ENCODE measurements at places on chromosomes 2 and 18.

DNA sequence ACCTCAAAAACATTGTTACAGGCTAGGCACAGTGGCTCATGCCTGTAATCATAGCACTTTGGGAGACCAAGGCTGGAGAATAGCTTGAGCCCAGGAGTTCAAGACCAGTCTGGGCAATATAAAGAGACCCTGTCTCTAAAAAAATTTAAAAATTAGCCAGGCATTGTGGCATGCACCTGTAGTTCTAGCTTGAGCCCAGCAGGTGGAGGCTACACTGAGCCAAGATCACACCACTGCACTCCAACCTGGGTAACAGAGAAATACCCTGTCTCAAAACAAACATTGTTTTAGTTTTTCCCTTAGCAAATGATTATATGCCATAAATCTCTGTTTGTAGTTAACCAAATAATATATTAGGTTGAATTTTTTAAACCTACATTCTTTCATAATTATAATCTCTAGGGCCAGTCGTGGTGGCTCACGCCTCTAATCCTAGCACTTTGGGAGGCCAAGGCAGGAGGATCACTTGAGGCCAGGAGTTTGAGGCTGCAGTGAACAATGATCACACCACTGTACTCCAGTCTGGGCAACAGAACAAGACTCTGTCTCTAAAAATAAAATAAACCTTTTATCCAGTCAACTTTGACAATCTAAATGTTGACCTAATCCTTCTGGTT is 13.3 kb upstream of the CYP20A1 start:
- peak; percentile 39 for DNase-seq

- DNase-seq = no peak
These were observed 14.7 kb upstream of the BCL11A start for GRCh38 chr2:60567919-60568768.

GRCh38 chr2:74347742-74348141 is 4.5 kb upstream of the SLC4A5 start:
- no peak for DNase-seq

DNA sequence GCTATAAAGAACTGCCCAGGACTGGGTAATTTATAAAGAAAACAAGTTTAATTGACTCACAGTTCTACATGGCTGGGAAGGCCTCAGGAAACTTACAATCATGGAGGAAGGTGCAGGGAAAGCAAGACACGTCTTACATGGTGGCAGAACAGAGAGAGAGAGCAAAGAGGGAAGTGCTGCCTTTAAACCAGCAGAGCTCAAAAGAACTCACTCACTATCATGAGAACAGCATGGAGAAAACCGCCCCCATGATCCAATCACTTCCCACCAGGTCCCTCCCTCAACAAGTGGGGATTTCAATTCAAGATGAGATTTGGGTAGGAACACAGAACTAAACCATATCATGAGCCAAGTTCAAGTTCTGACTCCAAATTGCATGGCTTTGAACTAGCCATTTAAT is 62.8 kb upstream of the PPP1CB start:
- DNase-seq = no peak

DNA sequence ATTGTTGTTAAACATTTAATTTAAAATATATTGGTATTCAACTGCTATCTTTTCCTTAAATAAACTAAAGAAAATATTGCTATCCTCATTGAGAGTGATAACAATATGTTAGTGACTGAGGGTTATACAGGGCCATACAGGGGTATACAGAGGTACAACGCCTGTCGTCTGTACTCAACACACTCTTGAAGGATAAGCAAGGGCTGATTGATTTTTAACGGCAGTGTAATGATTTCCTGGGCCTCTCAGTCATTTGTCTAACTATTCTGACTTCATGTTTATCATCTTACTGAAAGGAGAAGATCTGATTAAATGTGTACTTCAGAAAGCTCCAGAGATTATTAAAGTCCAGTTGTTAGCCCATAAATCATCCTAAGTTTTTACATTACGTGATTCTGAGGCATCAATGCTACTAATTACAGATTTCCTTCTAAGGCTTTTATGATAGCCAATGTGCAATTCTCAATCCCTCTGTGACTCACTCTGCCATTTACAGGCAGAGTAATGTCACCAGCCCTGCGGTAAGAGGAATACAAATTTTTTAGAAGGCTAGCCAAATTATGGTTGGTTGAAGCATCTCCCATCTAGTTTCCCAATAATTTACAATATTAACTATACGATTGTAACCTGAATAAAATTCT is 893.0 kb upstream of the CHAC2 start:
- no peak for DNase-seq

- no peak for DNase-seq
These were observed 23.8 kb upstream of the TMEM17 start for GRCh38 chr2:62529758-62530157.

DNA sequence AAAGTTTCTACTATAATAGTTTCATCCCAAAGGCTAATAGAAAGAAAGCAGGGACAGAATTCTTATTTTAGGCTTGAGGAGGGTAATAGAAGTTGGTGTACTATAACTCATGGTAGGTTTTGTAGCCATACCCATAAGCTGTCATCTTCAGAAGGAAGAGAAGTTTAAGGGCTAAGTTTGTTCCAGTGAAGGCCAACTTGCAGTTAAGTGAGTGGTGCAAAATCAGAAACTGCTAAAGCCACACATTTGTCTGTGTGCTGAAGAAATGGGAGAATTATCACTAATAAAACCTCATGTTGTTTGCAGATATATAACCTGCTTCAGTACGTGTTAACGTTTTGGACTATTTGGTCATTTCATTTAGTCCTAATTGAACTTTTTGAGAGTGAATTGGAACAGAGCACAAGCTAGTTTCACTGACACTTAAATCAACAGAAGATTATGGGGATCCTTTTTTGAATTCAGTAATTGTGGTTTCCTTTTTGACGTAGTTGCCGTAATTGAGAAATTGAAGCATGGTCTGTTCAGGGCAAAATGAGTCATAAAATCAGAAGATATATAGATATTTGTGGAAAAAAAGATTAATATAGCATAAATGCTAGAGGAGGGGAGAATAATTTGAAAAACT is 69.1 kb downstream of the PHLPP1 start:
- DNase-seq = no peak

- DNase-seq = no peak
These were observed 45.6 kb upstream of the GREB1L start for GRCh38 chr18:21196426-21196825.

DNA sequence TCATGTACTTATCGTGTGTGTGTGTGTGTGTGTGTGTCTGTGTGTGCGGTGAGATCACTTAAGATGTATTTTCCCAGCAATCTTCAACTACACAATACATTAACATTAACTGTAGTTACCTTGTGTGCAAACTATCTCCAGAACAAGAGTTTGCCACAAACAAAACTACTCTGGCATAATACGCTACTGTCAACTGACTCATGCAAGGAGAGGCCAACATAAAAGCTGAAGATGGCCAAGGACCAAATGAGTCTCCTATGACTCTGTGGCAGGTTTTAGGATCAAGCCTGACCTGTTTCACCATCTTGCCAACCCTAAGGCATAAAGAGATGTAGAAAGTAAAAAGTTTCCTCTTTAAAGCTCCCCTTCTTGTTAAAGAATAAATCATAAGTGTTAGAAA is 20.1 kb downstream of the CYB5A start:
- no peak for DNase-seq

DNA sequence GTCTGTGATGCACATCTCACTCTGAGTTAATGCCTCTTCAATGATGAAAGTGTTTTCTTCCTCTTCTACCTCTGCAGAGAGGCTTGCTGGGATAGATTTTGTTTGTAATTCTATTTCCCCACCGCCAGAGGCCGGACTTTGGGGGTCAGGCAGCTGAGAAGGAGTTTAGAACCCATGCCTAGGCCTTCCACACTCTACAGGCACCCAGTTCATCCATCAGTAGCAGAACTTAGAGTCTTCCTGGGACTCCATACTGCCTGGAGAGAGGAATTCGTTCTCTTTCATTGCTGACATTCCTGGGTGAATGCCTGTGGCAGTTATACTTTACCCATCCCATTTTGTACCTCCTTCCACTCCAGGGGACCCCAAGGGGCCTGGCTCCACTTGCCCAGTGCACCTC is 9.1 kb downstream of the TPRKB start:
- DNase-seq = no peak

DNA sequence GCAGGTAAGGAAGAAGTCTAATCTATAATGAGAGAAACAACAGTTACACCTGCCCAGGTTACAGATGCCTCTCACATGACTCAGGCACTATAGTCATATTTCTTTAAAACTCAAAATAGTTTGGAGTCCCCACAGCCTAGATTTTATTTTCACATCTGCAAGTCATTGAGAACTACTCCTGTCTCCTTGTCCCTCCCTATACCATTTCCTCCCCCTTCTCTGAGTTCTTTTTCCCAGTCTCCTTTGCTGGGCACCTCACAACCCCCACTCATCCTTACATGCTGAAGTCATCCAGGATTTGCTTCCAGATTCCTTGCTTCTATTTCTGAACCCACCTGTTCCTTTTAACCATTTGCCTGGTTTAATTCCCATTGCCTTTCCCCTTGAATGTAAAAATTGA is 73.1 kb upstream of the KCNE4 start:
- DNase-seq = no peak

- DNase-seq = no peak
These were observed 74.3 kb downstream of the TTN start for GRCh38 chr2:178732913-178733312.

DNA sequence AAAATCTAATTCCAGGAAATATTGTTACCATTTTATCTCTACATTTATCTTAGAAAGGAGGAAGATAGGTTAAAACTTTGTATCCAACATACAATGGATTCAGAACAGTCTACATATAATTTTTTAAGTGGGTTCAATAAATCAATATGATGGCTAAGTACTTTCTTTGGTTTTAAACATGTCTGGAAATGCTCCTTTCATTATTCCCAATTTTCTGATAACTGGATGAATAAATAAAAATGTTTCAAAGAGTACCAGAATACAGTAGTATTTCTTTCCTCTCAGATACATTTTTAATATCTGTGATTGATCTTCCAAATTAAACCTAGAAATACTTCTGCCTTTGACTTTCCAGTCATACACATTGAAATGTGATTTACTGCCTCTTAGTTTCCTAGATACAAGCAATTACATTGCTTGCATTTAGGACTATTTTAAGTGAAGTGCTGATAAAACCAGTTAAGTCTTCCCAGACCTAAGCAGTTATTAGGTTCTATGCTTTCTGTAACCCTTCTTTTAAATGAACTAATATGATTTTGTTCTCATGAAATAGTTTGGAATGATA is 283.5 kb downstream of the CCDC178 start:
- no peak for DNase-seq

GRCh38 chr18:3061581-3062312 is 48.8 kb upstream of the LPIN2 start:
- DNase-seq = peak; percentile 67

DNA sequence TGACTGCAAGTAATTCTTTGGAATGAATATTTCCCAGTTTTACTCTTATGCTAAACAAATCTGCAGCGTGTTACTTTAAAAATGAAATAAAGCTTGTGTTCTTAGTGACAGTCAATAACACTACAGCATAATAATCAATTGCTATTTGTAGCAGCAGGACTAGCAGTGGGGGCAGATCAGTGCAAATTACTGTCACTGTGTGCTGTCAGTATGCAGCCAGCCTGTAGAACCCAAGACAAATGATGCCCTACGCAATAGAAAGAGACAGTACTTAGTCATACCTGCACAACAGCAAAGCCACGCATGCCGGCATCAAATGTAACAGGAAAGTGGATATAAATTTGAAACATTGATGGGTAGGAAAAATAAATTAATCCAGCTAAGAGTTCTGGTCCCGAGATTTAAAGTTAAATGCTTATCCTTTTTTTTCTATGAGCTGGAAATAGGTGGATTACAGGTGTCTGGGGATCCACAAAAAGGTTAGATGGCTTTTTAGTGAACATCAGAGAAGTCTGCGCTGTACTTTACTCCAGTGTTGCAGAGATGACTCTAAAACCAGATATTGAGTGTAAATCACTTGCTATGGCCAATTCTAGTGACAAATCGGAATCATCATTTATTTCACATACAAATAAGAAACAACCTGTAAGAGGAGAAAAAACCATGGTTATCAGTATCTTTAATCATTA is 812.4 kb upstream of the ZEB2 start:
- DNase-seq = no peak

DNA sequence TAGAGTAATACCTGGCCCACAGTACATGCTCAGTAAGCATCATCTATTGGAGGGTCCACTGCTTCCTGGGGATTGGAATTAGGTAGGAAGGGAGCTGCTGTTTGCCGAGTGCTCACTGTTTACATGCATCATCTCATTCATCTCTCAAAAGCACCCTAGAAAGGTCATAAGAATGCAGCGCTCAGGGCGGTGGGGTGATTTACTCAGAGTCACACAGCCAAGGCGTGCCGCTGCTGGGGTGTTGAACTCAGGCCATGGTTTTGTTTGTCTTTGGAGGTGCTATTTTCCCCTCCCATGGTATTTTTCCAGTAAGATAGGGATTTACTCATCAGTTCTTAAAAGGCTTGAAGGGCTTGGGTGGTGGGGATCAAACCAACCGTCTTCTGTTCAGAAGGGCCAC is 227.5 kb downstream of the LDLRAD4 start:
- no peak for DNase-seq

DNA sequence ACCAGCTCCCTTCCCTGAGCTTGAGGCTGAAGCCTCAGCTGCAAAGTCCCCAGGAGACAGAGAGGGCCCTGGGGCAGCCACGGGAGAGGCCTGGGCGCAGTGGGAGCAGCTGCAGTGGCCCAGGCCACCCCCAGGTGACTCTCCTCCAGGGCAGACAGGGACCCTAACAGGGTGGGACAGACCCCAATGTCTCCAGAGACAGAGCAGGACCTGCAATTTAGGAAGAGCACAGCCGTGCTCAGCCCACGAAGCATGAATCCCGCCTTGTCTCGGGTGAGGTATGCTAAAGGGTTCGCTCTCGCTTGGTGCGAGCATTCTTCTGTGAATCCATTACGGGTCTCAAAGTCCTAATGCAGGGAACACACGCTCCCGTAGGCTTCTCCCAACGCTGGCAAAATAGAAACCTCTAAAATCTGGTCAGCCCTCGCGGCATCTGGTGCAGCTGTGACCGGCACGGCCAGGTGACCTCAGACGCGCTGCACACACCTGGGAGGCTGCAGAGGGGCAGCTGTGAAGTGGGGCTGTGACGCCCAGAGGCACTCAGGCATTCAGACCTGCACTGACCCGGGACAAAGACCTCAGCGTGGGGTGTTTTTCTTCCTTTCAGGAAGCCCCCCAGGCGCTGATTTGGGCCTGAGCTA is 12.6 kb downstream of the MBP start:
- DNase-seq = peak; percentile 12

- peak; percentile 34 for DNase-seq
These were observed 1.3 kb downstream of the SDC1 start for GRCh38 chr2:20223407-20224163.

GRCh38 chr18:9421901-9422327 is 53.4 kb upstream of the RALBP1 start:
- DNase-seq = no peak

DNA sequence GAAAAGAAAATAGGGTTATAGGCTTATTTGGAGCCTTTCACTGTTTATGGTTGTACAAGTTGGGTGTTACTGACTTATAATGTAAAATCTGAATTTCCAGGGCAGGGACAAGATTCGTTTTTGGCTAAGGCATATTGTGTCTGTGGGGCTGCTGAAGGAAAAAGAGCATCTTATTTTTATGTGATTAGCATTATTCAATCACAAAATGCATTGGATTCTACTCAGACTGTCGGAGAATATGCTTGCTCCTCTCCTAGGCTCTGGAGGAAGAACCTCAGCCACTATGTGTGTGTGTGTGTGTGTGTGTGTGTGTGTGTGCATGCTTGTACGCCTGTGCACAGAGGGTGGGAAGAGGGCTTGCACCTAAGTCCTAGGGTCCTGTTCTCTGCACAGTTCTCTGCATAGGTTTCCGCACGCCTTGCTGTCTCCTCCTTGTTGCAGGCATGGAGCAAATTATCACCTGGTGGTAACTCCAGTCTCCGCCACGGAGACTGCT is 44.3 kb downstream of the AGAP1 start:
- DNase-seq = no peak

GRCh38 chr18:79825913-79826312 is 28.2 kb downstream of the KCNG2 start:
- DNase-seq = no peak

Measured in stimulated activated CD8-positive, alpha-beta memory T cell treated with anti-CD3 and anti-CD28 coated beads, Interleukin-4, amount 100 ng/mL, for 48 hours (primary cell).